HepG2 (cell line): ENCODE measurements at places on chromosomes 11 and 22.

DNA sequence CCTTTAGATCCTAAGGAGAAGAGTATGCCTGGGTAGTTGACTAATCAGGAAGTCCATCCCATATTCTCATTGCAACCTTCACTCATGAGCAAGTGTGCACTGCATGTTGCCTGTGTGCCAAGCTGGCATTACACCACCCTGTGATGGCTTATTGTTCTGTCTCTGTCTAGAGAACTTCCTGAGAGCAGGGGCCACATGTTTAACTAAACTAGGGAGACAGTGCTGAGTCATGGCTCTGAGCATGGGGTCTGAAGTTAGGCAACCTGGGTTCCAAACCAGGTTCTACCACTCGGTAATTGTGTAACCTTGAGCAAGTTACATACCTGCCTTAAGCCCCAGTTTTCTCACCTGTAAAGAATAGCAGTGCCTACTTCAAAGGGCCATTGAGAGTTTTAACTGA, 39.6 kb downstream of the CSNK2A3 start:
- DNase-seq, result peak; percentile 7

- DNase-seq, result peak; percentile 79
These were observed 122.1 kb downstream of the FCHSD2 start for GRCh38 chr11:73019996-73020395.

GRCh38 chr11:67178878-67179277, 59.8 kb downstream of the KDM2A start:
- DNase-seq, result no peak

DNA sequence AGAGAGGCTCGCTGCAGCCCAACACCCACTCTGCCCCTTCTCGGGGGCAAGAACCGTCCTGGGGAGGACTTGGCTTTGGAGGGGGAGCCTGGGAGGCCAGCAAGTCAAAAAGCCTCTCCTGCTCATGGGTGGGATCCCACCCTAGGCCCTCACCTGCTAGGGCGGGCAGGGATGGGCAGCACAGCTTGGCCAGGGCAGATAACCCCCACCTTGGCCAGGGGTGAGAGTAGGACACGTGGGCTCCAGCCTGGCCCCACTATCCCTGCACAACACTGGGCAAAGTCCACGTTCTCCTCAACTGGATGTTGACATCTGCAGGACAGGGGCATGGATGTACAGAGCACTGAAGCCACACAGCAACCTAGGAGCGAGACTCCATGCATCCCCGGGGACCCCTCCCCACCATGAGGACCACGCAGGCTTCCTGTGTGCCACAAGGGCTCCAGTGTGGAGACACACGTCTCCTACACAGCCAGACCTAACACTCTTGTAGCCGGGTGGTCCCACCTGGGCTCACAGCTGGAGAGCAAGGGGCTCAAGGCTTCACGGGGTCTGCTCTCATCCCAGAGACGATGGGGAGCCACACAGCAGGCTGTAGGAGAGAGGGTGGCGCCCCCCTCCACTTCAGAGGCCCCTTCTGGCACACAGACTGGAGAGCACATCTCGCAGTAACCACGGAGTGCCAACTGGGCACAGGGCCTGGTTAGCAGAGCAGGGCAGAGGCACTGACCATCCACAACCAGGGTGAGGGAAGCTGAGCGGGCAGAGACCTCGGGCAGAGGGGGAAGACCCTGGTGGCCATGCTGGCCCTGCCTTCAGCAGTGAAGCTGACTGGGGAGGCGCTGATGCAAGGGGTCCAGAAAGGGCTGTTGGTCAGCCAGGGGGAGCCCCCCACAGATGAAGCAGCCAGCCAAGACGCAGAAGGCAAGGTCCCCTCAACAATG, 171.1 kb downstream of the CRYBB2 start:
- DNase-seq, result peak; percentile 59

DNA sequence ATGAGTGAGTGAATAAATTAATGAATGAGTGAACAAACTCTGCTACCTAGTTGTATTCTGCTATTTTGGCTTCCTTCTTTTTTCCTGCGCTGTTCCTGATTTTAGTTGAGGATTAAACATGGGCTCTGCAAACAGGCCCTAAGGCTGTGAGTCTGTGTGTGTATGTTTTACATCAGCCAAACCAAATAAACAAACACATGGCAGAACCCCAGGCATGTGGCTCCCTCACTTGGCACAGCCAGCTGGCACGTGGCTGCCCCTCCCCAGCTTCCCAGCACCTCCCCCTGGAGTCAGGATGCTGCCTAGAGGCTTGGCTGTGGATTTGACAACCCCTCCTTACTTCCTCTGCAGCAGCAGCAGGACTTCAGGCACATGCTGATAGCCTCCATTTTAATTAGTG, 593.2 kb downstream of the INSC start:
- DNase-seq, result no peak

DNA sequence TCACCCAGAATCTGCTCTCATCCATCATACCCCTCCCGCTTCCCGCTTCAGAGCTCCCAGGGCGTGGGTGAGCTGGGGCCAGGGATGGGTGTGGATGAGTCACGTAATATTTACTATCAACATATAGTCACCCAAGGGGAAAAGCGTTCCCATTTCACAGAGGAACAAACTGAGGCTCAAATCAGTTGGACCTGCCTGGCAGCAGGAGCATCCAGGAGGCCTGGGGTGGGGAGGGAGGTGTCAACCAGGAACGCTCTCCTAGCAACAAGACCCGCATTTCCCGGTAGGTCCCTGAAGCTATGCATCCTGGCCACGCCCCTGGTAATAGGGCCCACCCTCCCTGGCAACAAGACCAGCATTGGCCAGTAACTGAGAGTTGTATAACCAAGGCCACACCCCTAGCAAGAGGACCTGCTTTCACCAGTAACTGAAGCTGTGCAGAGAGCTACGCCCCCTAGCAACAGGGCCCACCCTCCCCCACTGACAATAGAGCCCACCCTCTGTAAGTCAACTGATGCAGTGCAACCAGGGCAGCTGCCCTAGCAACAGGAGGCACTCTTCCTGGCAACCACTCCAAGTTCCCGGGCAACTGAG, 32.7 kb upstream of the TXNRD2 start:
- DNase-seq, result peak; percentile 75

DNA sequence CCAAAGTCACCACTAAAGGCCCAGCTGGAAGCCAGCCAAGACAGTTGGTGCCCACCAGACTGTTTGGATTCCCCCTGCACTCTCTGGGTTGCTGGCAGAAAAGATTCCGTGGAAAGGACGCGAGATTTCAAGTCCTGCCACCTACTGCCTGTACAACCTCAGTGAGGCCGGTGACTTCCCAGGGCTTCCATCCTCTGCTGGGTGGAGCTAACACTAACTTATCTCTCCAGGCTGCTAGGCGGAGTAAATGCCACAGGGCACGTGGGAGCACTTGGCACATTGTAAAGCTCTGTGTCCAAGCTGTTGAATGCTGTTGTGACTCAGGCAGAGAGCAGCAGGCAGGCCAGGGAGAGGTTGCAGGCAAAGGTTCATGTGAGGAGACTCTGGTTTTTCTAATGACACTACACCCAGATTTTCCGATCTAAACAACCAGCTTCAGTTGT, 50.9 kb upstream of the CDON start:
- DNase-seq, result peak; percentile 84

DNA sequence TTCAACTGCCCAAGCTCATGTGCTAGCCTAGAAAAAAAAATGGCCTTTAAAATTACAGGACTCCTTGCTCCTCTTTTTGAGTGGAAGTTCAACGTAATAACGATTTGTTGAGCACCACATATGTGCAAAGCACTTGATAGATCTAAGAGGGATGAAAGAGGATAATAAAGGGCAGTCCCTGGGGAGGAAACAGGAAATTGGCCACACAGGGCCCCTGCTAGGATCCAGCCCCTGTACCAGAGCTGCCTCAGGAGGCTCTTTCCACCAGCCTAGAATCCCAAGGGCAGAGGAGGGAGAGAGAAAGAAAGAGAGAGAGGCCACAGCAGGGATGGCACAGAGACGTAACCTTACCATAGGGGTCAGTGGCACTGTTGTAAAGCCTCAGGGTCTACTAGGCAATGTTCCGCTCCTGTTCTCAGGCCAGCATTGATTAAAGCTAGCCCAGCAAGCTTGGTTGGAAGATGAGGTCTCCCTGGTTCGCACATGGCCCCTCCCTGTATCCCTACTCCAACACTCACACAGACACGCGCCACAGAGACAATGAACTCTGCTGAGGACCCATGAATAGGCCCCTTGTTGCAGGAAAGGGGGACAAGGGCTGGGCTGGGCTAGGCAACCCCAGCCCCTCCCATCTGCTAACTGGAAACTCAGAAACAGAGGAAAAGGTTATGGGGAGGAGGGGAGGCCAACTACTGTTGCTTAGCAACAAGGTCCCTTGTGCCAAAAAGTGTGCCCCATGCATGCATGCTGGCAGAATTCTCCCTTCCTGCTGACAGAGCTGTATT, at the start of gene TMPRSS5:
TMPRSS5 (minus strand) TSS at position 438 of the 785 bp plus-strand sequence; CDS start at position 354, 84 bp downstream.
- peak; percentile 62 for DNase-seq

- DNase-seq, result no peak
These were observed 710 bp downstream of the ATP5MGL start for GRCh38 chr22:42639541-42640241.

- no peak for DNase-seq
These were observed 4.5 kb upstream of the STARD10 start for GRCh38 chr11:72798361-72798760.

GRCh38 chr22:28172892-28173670, 254.0 kb upstream of the PITPNB start:
- no peak for DNase-seq

GRCh38 chr22:36104988-36105387, 55.6 kb downstream of the APOL3 start:
- no peak for DNase-seq

- DNase-seq, result no peak
These were observed 621.5 kb upstream of the LUZP2 start for GRCh38 chr11:23875176-23875850.

GRCh38 chr11:67572747-67573419, 10.7 kb upstream of the GSTP1 start:
- peak; percentile 69 for DNase-seq

GRCh38 chr22:32706149-32706548, 95.4 kb upstream of the TIMP3 start:
- no peak for DNase-seq

- no peak for DNase-seq
These were observed 4.7 kb downstream of the CSNK2A3 start for GRCh38 chr11:11348303-11348702.

GRCh38 chr11:112656772-112657428, 304.3 kb upstream of the NCAM1 start:
- no peak for DNase-seq

- DNase-seq, result no peak
These were observed 68.1 kb downstream of the PDHX start for GRCh38 chr11:34984514-34984913.

DNA sequence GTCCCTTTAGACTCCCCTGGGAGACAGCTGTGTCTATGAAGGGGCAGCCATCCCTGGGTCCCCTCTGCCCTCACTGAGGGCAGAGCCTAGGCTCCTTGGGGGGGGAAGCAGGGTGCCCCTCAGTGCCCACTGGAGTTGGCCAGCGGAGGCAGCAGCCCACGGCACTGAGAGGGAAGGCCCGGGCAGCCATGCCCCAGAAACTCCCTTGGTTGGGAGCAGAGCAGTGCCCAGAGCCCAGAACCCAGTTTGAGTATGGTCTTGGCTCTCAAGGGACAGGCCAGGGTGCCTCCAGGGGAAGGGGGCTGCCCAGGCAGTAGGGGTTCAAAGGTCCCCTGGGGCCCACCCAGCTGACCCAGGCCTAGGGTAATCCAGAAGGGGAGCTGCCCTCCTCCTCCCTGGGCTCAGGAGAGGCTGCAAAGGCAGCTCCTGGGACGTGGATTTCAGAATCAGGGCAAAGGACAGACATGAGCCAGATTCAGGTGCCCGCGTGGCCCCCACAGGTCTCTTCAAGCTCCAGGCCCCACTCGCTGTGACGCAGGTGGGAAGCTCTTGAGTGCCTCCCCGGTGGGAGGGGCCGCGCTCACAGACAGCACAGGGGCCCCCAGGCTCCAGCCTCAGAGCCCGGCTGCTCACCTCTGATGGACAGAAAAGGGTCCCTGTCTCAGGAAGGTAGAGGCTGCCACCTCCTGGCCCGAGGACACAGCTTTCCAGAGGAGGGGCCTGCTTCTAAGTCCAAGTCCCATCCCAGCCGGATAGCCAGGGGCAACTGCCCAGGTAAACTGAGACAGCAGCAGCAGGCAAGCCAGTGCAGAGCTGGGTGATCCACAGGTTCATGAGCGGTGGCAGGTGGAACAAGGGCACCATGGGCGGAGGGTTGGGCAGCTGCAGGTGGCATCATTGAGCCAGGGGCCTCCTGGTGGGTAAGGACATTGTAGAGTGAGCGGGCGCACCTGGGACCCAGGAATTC, 2.6 kb downstream of the C11orf21 start:
- peak; percentile 63 for DNase-seq

GRCh38 chr11:66464916-66465315, 1.8 kb upstream of the PELI3 start:
- no peak for DNase-seq

DNA sequence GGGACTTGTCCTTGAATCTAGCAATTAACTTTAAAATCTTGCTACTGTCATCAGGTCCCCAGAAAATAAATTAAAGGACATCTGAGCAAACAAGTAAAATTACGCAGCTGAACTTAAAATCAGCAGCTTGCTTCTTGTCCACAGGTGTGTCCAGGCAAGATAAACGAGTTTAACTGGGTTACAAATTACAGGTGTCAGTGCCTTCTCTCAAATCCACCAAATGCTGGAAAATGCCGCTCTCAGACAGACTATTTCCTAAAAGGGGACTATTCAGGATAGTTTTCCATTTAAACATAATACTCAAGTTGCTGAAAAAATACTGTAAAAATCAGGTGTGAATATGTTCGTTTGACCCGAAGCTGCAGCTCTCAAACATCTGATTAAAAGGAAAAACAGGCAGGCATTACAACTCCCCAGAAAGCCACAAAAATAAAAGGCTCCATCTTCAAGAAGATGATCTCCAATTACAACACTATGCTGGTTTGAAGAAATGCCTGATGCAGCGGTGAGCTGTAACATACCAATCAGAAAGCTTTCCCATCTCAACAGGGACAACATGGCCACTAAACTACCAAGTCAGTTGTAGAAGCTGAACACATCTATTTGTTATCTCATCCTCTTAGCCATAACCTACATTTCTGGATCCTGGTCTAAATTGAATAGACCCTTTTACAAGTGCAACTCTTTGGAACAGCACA, 82.1 kb downstream of the CADM1 start:
- no peak for DNase-seq

- DNase-seq, result no peak
These were observed 355.2 kb downstream of the SOX6 start for GRCh38 chr11:16001044-16001568.

DNA sequence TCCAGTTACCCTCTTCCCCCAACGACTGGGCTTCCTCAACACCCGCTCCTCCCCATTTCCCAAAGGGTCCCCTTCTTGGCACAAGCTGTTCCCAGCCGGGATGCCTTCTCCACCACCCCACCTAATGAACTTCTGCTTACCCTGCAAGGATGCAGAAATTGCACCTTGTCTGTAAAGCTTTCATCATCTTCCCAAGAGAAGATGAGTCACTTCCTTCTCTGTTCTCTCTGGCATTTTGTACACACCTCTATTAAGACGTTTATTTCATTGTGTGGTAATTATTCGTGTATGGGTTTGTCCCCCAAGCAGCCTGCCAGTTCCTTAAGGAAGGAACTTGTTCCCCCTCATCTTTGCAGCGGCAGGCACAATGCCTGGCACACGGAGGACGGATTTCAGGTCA, 351.1 kb downstream of the CADM1 start:
- DNase-seq, result no peak

GRCh38 chr11:128302425-128303186, 284.8 kb downstream of the ETS1 start:
- no peak for DNase-seq

GRCh38 chr11:93908689-93909088, 58.3 kb upstream of the VSTM5 start:
- DNase-seq, result no peak

- DNase-seq, result no peak
These were observed 20.0 kb upstream of the CASP12 start for GRCh38 chr11:104918113-104918824.
